EH (cell line): ENCODE measurements at places on chromosomes 16 and 17.
A peak's percentile ranks its signal among the peaks of the same experiment; 100 is the strongest.

GRCh38 chr16:62597875-62598274 lies 561.6 kb upstream of the CDH8 start:
- no peak for DNase-seq

DNA sequence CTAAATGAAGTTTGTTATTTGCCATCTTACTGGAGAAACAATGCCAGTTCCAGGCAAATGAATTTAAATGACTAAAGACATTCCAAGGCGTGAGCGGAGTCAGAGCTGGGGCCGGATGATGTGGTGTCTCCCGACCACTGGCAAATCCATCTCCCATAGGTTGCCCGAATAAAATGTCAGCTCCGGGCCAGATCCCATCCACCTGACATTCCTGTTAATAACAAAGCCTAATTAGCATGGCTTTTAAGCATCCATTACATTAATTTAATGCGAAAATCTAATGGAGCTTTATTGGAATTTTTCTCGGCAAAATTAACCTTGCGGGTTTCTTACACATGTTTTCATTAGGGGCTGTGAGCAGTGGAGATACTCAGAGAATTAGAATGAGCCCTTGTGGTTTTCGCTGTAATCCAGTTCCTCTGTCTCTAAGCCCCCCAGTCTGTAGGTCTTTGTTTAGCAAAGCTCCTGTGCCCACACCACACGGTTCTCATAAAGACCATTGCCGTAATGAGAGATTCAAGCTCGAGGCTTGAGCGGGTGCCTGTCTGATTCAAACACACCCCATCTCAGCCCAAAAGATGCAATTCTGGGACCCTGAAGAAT lies 123.3 kb downstream of the CCT6B start:
- no peak for DNase-seq

- peak; percentile 33 for DNase-seq
Observed at GRCh38 chr17:62998665-62999393, 32.8 kb downstream of the TANC2 start.

DNA sequence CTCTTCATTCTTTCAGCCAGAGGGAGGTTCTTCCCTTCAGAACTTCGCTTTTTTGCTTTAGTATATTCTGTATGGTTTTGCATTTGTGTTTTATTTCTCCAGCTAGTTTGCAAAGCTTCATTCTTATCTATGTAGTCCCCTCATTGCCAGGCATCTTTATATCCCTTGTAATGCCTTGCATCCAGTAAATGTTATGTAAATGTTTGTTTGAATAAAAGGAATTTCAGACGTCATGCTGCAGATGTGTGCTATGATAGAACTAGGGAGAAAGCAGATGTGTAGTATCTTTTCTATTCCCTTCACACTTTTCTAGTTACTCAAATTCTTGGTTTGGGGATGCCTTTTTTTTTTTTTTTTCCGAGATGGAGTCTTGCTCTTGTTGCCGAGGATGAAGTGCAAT lies 62.6 kb upstream of the RASL10B start:
- no peak for DNase-seq

DNA sequence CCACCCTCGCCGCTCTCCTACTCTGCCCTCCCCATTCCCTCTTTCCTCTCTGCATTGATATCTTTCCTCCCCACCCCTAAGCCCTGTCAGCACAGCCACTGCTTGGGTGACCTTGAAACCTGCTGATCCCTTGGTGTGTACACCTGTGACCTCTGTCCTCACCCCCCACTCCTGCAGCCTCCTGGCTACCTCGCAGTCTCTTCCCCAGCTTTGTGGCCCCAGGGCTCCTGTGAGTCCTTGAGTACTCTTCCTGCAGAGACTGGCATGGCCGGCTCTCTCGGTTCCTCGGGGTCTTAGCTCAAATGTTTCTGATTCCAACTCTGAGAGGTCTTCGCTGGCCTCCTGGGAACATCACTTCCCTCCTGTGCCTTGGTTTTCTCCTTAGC lies 31.7 kb downstream of the ADCY7 start:
- no peak for DNase-seq
